HT-29 (cell line): ENCODE measurements at places on chromosomes 5 and 9.

- no peak for DNase-seq
These were observed 18.6 kb upstream of the TJP2 start for GRCh38 chr9:69155341-69156030.

- DNase-seq: no peak
These were observed 59.1 kb downstream of the JAK2 start for GRCh38 chr9:5044160-5044559.

- DNase-seq: no peak
These were observed 619.1 kb downstream of the CCDC171 start for GRCh38 chr9:16171911-16172310.

DNA sequence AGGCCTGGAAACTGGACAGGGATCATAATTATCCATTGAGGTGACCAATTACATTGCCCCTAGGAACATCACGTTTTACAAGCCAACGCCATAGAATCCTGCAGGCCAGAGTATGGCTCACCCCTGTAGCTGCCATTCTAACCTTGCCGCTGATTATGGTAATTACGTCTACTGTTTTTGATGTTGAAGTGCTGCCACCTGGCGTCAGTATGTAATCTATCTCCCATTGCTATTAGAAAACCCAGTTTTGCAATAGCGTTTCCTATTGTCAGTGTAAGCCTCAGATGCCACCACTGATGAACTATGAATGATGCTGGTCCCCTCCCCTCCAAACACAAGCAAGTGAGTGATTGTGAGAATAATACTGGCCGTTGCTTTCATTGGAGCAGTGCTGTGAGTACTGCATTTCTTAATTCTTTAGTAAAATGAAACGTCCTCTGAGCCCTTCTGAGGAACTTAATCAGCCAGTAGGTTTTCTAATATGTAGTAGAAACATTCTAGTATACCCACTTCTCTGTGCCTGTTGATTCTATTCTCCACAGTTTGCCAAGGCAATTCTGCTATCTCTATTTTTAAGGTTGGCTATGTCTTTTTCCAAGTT lies 100.5 kb upstream of the NMUR2 start:
- DNase-seq: peak; percentile 89

DNA sequence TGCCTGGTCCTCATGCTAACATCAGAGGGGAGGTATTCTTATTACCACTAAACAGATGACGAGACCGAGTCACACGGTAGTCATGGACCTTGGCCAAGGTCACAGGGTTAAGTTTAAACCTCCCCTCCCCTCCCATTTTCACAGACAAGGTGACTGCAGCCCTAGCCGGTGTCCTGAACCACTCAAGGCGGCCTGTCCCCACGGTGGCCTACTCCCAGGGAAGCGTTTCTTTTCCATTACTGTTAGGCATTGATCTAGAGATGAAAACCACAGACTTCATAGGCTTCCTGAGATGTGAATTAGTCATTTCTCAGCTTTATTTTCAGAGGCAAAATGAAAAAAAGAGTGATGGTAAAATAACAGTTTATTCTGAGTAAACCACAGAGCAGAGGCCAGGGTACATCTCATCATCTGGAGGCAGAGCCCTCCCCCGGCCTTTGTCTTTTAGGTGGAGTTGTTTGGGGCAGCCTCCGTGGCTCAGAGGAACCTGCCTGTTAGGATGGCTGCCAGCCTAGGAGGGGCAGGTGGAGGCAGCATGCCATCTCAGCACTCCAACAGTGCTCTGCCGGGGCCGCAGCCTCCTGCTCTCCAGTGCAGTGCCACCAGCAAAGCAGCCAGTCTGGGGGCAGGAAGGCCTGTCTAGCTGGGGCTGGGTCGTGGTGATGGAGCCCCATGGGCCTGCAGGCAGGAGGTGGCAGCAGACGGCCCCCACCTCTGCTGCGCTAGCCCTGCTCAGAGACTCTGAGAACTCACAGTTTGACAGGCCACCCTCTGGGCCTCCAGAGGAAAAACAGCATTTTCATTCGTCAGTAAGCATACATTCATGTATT lies 71.2 kb downstream of the RAPGEF1 start:
- no peak for DNase-seq

DNA sequence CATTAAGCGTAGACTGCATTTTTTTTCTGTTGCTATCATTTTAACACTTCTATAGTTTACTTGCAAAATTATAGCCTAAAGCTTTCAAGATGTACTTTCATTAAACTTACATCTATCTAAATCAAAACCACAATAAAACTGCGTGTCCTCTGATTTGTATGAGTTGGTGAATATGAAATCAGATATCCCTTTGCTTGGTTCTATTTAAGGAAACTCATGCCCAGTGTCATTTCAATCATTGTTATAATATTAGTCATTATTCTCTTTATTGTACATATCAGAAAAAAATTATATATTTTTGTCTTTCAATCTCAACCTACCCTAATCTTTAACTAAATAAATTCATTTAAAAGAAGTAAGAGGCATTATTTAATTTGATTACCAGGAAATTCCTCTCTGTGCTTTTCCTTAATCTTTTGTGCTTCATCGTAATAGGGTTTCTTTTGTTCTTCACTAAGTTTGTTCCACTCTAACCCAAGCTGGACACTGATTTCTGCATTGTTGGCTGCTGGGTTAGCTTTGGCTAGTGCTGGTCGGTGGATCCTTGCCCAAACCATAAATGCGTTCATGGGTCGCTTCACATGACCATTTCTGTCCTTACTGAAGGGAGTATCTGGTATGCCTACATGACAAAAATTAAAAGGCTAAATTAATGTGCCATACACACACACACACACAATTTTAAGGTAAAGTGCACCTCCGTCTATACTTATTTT lies 3.8 kb downstream of the SOX30 start:
- no peak for DNase-seq

- DNase-seq: no peak
These were observed 9.6 kb downstream of the NCS1 start for GRCh38 chr9:130181678-130182380.

GRCh38 chr9:106726070-106726815 lies 136.7 kb upstream of the ZNF462 start:
- no peak for DNase-seq
